ENCODE measurements at places on chromosomes 16 and 17.
A peak's percentile ranks its signal among the peaks of the same experiment; 100 is the strongest.

DNA sequence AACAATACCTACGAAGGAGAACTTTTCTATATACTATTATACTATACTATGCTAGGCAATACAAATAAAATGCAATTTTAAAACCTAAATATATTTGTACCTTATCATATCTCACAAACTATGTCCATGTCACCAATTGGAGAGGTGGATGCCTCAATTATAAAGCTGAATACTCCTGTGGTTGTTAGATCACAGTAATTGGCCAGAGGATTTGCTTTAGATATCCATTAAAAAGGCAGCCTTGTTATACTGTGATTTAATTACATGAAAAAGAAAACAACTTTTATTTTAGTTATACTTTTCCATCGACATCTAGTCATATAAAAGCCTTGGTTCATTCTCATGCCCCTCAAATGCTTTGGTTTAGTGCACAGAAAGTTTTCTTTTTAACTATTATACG lies 129.3 kb downstream of the BRIP1 start:
- no peak for DNase-seq

DNA sequence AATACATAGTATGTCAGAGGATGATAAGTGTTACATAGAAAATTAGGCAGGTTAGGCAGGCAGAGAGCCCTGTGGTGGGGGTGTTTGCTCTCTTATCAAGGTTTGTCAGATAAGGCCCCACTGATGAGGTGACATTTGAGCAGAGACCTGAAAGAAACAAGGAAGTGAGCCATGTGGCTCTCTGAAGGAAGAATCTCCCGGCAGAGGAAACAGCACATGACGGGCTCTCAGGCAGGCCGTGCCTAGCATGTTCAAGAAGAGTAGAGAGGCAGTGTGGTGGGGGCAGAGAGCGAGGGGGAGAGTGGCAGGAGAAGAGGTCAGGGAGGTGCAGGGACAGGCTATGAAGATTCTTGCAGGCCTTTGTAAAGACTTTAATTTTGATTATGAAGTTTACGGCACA lies 82.0 kb upstream of the ASIC2 start:
- peak; percentile 11 for DNase-seq

DNA sequence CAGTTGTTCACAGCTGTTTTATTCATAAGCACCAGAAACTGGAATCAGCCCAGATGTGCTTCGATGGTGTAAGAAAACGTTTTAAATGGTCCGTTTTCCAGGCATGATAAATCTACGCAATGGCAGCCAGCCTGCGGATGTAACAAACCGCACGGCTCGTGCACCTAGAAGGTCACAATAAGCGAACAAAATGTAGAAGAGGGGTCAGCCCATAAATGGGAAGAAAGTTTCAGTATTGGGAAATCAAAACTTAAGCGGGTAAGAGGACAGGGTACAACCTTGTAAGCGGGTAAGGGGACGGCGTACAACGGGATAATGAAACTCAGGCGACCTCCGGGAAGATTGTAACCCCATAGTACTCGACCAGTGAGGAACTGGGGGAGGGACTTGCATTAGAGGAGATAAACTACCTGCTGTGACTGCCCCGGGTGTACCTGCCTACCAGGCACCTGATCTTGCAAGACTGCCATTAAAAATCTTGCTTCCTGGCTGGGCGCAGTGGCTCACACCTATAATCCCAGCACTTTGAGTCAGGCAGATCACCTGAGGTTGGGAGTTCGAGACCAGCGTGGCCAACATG lies 66.6 kb downstream of the ANKRD11 start:
- DNase-seq = no peak

DNA sequence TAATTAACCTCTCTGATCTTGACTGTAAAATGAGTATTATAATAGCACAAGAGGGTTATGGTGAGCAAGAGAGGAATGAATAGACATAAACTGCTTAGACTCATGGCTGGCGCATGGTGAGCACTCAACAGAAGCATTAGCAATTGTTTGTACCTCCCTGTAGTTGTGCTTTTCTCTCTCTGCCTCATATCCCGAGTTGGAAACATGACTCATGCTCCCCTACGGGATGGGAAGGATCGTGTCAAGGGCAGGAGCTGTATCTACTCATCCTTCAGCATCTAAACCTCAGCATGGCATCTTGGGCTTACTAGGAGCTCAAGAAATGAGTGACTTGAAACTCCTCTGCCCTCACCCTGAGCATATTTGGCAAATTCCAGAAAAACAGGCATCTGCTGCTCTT lies 299.6 kb downstream of the MAP2K4 start:
- no peak for DNase-seq

GRCh38 chr16:85583491-85584181 lies 29.5 kb upstream of the GSE1 start:
- DNase-seq = no peak

GRCh38 chr17:82019690-82020571 lies 2.7 kb downstream of the CENPX start:
- peak; percentile 72 for DNase-seq

DNA sequence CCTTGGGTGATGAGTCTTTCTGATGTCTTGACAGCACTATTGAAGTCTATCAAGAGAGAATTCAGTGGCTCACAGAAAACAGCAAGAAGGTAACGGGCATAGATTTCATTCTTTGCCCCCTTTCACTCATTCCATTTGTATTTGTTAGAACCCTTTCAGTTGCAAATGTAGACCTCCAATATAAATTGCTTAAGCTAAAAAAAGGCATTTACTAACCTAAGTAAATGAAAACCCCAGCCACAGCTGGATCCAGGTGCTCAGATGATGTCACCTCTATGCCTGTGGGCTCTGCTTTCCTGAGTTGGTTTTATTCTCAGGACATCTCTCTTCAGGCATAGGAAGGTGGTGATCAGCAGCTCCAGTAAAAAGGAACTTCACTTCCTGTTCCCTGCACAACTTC lies 11.1 kb downstream of the VWA3A start:
- no peak for DNase-seq

- no peak for DNase-seq
These were observed 138.6 kb downstream of the CDH11 start for GRCh38 chr16:64983231-64983630.

DNA sequence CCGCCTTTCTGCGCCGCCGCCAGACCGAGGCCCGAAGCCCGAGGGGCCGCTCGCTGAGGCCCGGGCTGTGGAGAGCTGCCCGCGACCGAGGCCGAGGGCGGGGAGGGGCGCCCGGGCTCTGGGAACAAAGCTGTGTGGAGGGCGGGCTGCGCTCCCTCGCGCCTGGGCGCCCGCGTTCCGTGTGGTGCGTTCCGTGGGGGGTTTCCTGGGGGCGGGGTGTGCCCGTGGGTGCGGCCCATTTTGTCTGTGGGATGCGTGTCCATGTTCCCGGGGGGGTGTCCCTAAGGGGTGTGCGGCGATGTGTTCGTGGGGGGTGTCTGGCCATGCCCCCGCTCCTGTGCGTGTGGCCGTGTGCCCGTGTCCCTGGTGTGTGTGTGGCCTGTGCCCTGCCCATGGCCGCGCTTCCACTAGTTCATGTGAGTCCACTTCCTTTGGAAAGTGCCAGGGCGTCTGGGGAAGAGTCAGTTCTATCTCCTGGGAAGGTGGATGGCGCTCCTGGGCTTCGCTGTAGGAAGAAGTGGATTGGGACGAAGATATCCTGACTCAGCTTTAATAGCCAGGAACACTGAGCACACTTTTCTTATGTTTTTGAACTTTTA lies 520 bp downstream of the JPT2 start:
- DNase-seq = no peak

GRCh38 chr17:8007836-8008235 lies 5.4 kb downstream of the GUCY2D start:
- DNase-seq = no peak

DNA sequence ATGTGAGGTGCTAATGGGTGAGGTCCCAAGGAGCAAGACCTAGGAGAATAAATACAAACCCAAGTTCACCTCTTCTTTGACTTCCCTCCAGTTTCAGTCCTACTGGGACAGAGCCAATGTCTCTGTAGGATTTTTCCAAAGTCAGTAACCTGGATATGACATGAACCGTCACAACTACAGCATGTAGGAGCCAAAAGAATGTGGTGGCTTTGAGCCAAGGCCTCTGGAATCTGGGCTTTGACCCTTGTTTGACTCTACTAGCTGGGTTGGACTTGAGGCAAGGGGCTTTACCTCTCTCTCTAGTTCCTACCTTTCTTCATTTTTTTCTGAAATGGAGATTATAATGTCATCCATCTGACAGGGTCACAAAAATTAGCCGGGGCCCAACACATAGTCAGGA lies 91.4 kb downstream of the CACNG3 start:
- DNase-seq = no peak

DNA sequence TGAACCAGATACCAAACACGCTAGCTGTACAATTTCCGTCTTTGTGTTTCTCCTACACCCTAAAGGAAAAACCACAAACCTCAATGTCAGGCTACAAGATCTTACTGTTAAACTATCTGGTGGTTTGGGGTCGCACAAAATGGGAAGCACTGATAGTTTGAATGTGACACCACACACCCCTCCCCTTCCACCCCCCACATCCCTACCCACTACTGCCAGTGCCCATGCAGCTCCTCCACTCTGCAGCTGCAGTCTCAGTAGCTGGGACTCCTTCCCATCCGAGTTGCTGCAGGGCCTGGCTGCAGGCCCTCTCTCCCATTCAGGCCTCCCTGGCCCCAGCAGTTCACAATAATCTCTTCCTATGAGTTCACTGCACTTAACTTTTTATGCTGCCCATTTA lies 18.4 kb downstream of the TRAP1 start:
- no peak for DNase-seq

GRCh38 chr17:19728084-19728495 lies 11.7 kb upstream of the SLC47A2 start:
- DNase-seq = no peak

- no peak for DNase-seq
These were observed 1981.5 kb downstream of the TP53TG3F start for GRCh38 chr16:35440875-35441274.

GRCh38 chr16:77874347-77874746 lies 86.0 kb downstream of the VAT1L start:
- no peak for DNase-seq

- DNase-seq = no peak
These were observed 36.8 kb downstream of the HELZ start for GRCh38 chr17:67208232-67208631.

GRCh38 chr16:55480228-55480655 lies 1.2 kb downstream of the MMP2 start:
- DNase-seq = no peak

DNA sequence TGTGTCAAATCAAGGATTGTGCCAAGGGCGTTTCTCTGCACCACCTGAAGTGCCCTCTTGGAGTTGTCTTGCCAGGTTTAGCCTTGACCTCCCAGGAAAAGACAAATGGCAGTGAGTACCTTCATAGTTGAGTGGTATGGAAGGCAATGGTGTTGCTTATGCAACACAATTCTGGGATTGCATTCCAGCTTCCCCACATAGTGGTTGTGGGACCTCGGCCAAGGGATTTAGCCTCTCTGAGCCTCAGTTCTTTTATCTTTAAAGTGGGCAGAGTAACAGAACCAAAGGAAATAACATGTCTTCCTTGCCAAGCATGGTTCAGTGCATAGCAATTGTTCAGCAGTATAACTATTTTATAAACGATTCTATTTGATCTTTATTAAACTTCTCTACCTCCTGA lies 49.4 kb downstream of the CCDC42 start:
- no peak for DNase-seq

- no peak for DNase-seq
These were observed 61.3 kb downstream of the PRKCB start for GRCh38 chr16:23896832-23897821.

DNA sequence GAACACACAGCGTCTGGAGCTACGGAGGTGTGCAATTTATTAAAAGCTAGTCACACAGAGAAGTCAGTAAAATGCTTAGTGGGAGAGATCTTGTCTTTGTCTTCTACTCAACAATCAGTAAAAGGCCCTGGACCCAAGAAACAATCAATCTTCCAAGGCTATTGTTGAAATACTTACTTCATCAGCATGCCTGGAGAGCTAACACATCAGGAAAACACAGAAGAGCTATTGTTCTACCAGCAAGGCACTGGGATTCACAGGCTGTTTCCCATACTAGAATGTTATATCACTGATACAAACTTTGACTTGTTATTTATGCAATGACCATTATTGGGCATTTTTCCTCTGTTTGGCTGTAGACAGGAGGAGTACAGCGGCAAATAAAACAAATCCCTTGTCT lies 247.8 kb upstream of the ERCC4 start:
- DNase-seq = no peak
